ENCODE measurements at places on chromosomes 5 and 9.
A peak's percentile ranks its signal among the peaks of the same experiment; 100 is the strongest.

DNA sequence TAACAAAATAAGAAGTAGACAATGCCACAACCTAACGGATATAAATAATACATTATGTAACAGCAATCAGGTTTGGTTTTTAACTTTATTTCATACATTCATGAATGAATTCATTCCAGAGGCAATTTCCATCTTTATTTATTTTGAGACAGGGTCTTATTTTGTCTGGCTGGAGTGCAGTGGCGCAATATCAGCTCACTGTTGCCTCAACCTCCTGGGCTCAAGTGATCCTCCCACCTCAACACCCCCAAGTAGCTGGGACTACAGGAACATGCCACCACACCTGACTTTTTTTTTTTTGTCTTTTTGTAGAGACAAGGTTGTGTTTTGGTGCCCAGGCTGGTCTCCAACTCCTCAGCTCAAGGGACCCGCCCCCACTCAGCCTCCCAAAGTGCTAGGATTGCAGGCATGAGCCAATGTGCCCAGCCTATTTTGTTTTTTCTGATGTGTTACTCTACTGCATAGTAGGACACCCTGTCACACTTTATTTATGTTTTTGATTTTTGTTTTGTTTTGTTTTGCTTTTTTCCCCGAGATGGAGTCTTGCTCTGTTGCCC, 26.3 kb upstream of the C5orf24 start:
- no peaks in the 10 kb centered on the region for H3K27me3 ChIP-seq
- no peak for DNase-seq
- no peaks in the 10 kb centered on the region for H3K4me1 ChIP-seq
- H3K36me3 ChIP-seq, result peaks cover 60% of the 10 kb centered on the region
- no peak overlapping the region for H3K27ac ChIP-seq

DNA sequence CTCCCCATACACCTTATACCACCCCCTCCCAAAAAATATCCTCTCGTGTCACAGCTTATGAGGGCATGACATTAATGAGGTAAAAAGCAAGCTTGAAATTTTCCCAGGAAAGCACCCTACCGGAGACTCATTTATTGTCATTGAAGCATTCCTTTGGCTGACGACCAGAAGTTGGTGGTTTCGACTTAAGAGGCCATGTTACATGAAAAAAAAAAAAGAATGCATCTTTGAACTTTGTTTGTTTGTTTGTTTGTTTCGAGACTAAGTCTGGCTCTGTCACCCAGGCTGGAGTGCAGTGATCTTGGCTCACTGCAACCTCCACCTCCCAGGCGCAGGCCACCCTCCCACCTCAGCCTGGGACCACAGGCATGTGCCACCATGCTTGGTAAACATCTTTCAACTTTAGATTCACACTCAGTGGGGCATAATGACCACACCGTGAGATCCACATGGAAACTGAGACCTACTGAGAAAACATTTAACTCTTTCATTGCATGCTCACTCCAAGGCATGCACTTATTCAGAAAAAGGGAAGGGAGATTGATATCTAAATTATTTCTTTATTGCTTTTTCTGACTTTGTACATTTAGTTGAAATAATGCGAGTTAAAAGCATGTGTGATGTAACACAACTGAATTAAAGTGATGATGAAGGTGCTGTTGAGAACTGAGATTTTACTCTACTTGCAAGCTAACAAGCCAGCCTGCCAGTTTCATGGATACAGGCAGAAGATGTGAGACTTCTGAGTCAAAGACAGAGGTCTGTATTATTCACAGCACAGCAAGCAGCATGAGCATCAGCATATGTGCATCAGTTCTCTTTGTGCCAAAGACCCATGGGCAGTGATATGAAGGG, 5.1 kb upstream of the RAB14 start:
- H3K27ac ChIP-seq, result no peak overlapping the region
- no peaks in the 10 kb centered on the region for H3K36me3 ChIP-seq
- no peaks in the 10 kb centered on the region for H3K27me3 ChIP-seq
- H3K4me3 ChIP-seq, result no peak overlapping the region
- DNase-seq, result peak; percentile 45

- no peaks in the 10 kb centered on the region for H3K4me1 ChIP-seq
- H3K4me3 ChIP-seq, result no peak overlapping the region
- H3K27me3 ChIP-seq, result no peaks in the 10 kb centered on the region
- H3K27ac ChIP-seq, result no peak overlapping the region
Measured at GRCh38 chr5:65103756-65104440, 335.2 kb downstream of the CWC27 start.

GRCh38 chr5:1112596-1113331, 901 bp upstream of the SLC12A7 start:
- H3K27me3 ChIP-seq, result no peaks in the 10 kb centered on the region
- peak; percentile 62 for DNase-seq
- H3K27ac ChIP-seq, result no peak overlapping the region
- no peak overlapping the region for H3K4me3 ChIP-seq
- H3K4me1 ChIP-seq, result peaks cover 7% of the 10 kb centered on the region

GRCh38 chr5:54311176-54311677, 854 bp upstream of the ARL15 start:
- no peaks in the 10 kb centered on the region for H3K27me3 ChIP-seq
- H3K4me3 ChIP-seq, result peak overlapping the region; percentile 98
- H3K4me1 ChIP-seq, result peaks cover 13% of the 10 kb centered on the region
- no peaks in the 10 kb centered on the region for H3K36me3 ChIP-seq
- peak overlapping the region; percentile 55 for H3K27ac ChIP-seq

DNA sequence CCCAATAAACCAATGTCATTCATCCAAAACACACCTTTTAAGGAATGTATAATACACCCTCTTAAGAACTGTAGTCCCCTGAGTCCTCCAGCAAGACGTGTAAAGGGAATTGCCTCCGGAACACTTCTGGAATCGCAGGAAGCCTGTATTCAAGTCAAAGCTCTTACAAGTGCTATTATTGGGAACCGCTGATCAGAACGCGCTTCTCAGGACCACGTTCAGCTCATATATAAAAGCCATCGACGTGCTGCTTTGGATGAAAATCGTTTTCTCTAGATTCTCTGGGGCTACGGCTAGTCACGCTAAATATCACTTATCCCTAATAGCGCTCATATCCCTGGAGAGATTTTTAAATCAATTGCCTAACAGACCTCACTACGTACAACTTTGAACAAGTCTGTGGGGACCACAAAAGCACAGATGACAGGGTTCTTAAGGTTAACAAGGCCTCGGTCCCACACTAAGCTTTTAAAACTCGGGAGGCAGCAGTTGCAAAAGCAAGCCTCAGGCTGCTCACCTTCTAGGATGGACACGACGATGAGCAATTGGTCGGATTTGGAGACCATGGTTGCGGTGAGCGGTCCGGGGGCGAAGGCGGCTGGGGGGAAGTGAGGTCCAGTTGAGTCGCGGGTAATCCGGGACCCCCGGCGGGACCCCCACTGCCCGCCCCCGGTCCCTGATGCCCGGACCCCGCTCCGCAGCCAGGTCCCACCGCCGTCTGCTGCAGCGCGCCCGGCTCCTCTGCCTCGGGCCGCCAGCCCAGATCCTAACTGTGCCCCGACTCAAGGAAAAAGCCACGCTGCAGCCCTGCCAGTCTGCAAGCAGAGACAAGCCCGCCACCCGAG, 548 bp downstream of the CEP120 start:
- H3K4me1 ChIP-seq, result peaks cover 4% of the 10 kb centered on the region
- H3K27me3 ChIP-seq, result no peaks in the 10 kb centered on the region

- no peak for DNase-seq
- peaks cover 57% of the 10 kb centered on the region for H3K27me3 ChIP-seq
- no peak overlapping the region for H3K27ac ChIP-seq
- H3K4me3 ChIP-seq, result peak overlapping the region; percentile 51
- H3K36me3 ChIP-seq, result no peaks in the 10 kb centered on the region
Measured at GRCh38 chr5:161547406-161547737, 847 bp upstream of the GABRB2 start.

DNA sequence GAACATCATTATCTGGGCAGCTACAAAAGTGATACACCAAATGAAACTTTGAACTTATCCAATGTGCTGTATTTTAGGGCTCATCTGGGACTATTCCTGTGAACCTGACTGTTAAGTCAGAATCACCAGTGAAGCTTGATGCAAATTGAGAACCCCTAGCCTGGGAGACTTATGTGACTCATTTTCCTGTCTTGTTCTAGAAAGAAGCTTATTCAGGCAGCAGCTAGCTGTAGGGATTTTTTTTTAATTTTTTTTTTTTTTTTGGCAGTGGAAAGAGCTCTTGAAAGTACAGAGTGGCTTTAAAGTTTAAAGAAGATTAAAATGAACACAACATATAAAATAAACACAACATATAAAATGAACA, 81.1 kb upstream of the TNFAIP8 start:
- no peaks in the 10 kb centered on the region for H3K27me3 ChIP-seq
- no peak overlapping the region for H3K27ac ChIP-seq
- no peaks in the 10 kb centered on the region for H3K36me3 ChIP-seq
- no peak for DNase-seq
- no peak overlapping the region for H3K4me3 ChIP-seq
- H3K4me1 ChIP-seq, result no peaks in the 10 kb centered on the region

- no peak for DNase-seq
- no peaks in the 10 kb centered on the region for H3K27me3 ChIP-seq
- H3K4me3 ChIP-seq, result no peak overlapping the region
- H3K27ac ChIP-seq, result no peak overlapping the region
- no peaks in the 10 kb centered on the region for H3K4me1 ChIP-seq
- no peaks in the 10 kb centered on the region for H3K36me3 ChIP-seq
Measured at GRCh38 chr5:116825486-116825885, 250.9 kb upstream of the SEMA6A start.

DNA sequence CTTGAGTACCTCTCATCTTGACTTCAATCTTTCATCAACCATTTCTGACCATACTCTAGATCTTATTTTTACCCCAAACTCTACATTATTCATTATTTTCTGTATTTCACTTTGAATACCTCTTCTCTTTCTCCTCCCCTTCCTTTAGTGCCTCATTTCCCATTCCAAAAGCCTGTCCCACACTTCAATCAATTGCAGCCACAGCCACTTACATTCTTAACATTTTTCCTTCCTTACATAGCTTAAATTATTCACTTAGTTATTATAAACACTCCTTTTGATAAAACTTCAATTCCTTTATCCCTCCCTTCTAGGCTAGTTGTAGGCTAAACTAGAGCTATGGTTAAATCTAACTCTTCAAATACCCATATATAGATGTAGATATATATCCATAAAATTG, 344.0 kb downstream of the PRR16 start:
- no peak for DNase-seq
- no peaks in the 10 kb centered on the region for H3K27me3 ChIP-seq
- H3K4me1 ChIP-seq, result no peaks in the 10 kb centered on the region
- no peaks in the 10 kb centered on the region for H3K36me3 ChIP-seq

GRCh38 chr5:124034083-124034700, 522.2 kb downstream of the CSNK1G3 start:
- DNase-seq, result no peak
- H3K4me1 ChIP-seq, result no peaks in the 10 kb centered on the region
- H3K4me3 ChIP-seq, result no peak overlapping the region

DNA sequence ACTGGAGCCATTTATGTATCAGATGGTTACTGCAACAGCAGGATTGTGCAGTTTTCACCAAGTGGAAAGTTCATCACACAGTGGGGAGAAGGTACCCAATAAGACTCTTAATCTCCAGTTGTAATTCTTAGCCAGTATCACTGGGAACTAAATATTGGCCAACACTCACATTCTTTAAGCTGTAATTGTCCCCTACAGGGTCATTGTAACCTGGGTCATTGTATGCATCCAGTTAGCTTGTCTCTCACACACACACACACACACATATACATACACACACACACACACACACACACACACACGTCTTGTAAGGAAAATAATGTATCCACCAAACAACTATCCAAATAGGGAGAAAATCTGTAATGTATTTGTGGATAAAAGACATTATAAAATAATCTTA, 113.0 kb downstream of the GIN1 start:
- peaks cover 22% of the 10 kb centered on the region for H3K36me3 ChIP-seq
- H3K27me3 ChIP-seq, result no peaks in the 10 kb centered on the region
- no peak overlapping the region for H3K4me3 ChIP-seq
- no peak overlapping the region for H3K27ac ChIP-seq
- no peaks in the 10 kb centered on the region for H3K4me1 ChIP-seq

DNA sequence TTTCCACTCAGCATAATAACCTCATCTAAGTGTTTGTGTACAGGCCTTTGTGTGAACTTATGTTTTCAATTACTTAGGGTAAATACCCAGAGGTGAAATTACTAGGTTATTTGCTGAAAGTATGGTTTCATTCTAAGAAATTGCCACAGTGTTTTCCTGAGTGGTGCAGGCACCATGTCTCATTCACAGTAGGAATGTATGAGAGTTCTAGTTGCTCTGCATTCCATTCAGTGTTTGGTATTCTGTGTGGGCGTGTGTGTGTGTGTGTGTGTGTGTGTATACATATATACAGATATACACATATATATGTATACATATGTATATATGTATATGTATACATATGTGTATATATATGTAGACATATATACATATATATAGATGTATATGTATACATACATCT, 8.8 kb upstream of the SVEP1 start:
- no peaks in the 10 kb centered on the region for H3K4me1 ChIP-seq

- peaks cover 45% of the 10 kb centered on the region for H3K4me1 ChIP-seq
- H3K4me3 ChIP-seq, result no peak overlapping the region
- H3K27ac ChIP-seq, result no peak overlapping the region
- no peak for DNase-seq
- no peaks in the 10 kb centered on the region for H3K27me3 ChIP-seq
- H3K36me3 ChIP-seq, result no peaks in the 10 kb centered on the region
Measured at GRCh38 chr9:130140706-130141105, 31.5 kb upstream of the NCS1 start.

DNA sequence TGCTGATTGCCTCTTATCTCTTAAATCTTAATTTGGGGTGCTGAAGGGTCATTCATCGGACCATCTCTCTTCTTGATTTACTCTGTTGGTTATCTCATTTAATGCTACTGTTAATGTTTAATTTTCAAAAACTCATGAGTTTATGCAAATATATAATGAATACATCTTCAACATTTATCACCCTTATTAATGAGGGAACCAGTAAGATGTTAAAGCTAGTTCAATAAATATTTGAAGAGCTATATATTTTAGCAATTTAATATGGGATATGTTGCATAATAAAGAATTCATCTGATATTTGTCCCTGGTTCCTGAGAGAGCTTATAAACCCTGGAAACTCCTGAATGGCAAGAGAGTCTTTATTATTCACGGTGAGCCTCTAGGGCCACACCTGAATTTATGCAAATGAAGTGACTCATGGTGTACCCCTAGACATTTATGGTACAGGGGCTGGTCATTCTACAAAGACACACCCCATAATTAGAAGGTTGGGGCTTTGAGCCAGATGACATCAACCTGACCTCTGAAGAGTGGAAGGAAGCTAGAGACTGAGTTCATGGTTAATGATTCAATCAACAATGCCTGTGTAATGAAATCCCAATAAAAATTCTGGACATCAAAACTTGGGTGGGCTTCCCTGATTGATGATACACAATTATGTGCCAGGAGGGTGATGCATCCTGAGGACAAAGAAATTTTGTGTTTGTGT, 339.5 kb upstream of the ZNF608 start:
- no peaks in the 10 kb centered on the region for H3K27me3 ChIP-seq
- no peaks in the 10 kb centered on the region for H3K36me3 ChIP-seq
- H3K27ac ChIP-seq, result no peak overlapping the region
- DNase-seq, result no peak

GRCh38 chr9:37730839-37731238, 22.8 kb upstream of the TRMT10B start:
- no peaks in the 10 kb centered on the region for H3K4me1 ChIP-seq
- H3K27me3 ChIP-seq, result peaks cover 21% of the 10 kb centered on the region
- no peaks in the 10 kb centered on the region for H3K36me3 ChIP-seq
- H3K4me3 ChIP-seq, result no peak overlapping the region
